ENCODE measurements at places on chromosomes 13 and 19. TPM values are rescaled to one million over a fixed set of nuclear protein-coding genes. Genes with fewer than 3 reads are reported as not detected.

Gene NLRP9
- total RNA-seq: not detected

Gene ACP5
- 0.85 TPM for total RNA-seq

Gene SLC5A5
- 6.3 TPM for total RNA-seq

Gene KLHL1
- total RNA-seq: not detected

Data from Panc1 (cell line).